ENCODE measurements at places on chromosomes 1 and 21.
A peak's percentile ranks its signal among the peaks of the same experiment; 100 is the strongest.

GRCh38 chr1:201516511-201517127 lies 9.7 kb upstream of the CSRP1 start:
- no peak for DNase-seq

- peak; percentile 35 for DNase-seq
Measured at GRCh38 chr1:15803380-15803779, 4.1 kb downstream of the UQCRHL start.

DNA sequence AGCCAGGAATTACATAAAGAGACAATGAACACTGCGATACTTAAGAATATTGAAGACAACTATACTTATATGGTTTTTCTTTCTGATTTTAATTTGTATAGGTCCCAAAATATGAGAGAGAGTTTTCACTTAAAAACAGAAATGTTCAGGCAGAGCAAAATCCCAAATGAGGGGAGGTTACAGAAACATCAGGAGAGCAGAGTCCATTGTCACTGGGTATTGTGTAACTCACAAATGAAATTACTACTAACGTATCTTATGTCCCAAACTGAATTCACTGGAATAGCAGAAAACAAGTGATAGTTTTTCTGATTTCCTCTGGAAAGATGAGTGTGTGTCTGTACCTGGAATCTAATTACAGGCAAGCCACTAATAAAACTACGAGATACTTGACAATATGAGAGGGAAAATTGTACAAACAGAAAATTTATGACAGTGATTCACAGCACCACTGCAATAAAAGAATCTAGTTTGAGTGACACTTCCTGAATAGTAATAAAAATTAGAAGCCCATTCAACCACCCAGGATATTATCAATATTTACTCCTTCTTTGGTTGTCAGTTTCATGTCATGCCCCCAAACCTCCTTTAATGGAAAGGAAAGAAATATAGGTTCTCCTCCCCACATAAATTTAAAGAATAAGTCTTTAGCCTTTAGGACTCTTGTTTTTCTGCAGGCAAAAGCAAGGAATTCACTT lies 522.6 kb downstream of the ADGRL2 start:
- no peak for DNase-seq

DNA sequence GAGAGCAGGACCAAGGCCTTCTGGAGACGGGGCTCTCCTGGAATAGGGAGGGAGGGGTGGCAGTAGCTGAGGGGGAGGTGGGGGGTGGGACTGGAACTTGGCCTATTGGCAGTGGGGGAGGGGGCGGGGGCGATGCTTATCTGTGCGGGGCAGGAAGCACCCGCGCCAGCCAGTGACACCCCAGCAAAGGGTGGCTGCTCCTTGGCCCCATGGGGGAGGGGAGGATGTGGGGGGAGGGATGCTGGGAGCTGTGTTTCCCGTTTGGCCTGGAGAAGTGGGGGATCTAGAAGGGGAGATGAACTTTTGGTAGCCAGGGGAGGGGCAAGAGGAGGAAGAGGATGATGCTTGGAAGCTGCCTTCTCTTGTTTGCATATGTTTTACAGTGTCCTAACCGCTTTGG lies 11.0 kb downstream of the ZBTB7B start:
- no peak for DNase-seq

GRCh38 chr1:41805771-41806471 lies 112.8 kb downstream of the HIVEP3 start:
- DNase-seq = peak; percentile 32

GRCh38 chr1:185556561-185556960 lies 177.6 kb upstream of the HMCN1 start:
- DNase-seq = no peak

DNA sequence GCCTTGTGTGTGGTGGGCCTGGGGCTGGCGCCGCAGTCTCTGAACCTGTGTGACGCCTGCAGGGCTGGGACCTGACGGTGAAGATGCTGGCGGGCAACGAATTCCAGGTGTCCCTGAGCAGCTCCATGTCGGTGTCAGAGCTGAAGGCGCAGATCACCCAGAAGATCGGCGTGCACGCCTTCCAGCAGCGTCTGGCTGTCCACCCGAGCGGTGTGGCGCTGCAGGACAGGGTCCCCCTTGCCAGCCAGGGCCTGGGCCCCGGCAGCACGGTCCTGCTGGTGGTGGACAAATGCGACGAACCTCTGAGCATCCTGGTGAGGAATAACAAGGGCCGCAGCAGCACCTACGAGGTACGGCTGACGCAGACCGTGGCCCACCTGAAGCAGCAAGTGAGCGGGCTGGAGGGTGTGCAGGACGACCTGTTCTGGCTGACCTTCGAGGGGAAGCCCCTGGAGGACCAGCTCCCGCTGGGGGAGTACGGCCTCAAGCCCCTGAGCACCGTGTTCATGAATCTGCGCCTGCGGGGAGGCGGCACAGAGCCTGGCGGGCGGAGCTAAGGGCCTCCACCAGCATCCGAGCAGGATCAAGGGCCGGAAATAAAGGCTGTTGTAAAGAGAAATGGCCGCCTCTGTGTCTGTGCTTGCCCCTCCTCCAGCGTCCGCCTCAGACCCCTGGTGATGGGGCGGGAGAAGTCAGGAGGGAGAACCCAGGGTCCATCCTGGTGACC lies 788 bp downstream of the ISG15 start:
- DNase-seq = peak; percentile 46

DNA sequence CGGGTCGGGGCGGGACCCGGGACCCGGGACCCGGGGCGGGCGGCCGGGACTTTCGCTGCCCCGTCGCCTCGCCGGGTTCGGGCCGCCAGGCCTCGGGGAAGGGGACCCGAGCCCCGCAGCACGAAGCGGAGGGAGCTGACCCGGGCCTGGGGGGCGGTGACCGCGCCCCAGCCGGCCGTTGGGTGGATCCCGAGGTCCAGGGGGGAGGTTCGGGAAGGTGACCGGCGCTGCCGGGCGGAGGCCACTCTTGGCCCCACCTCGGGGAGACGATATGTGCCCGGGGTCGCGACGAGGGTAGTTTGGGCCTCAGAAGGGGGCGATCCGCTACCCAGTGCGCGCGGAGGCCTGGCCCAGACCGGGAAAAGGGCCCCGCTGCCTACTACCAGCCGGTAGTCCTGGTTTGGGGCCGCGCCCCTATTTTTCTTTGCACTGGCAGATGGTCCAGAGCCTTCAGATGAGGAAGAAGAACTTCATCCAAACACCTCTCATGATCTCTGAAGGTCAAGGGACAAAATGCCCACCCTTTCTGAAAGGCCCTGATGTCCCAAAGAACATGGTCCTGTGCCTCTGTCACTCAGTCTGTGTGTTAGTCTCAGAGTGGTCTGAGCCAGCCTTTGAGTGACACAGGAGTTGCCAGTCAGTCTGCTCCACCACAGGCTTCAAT lies 766 bp downstream of the AGO4 start:
- DNase-seq = no peak

DNA sequence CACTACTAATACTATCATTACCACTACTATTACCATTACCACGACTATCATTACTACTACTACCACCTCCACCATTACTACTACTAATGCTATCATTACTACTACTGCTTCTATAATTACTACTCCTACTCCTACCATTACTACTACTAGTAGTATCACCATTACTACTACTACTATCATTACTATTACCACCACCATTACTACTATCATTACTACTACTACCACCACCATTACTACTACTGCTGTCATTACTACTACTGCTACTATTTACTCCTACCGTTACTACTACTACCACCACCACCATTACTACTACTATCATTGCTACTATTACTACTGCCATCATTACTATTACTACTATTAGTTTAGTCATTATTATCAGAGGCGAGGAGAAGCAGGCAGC lies 140.9 kb upstream of the KCNJ15 start:
- no peak for DNase-seq

DNA sequence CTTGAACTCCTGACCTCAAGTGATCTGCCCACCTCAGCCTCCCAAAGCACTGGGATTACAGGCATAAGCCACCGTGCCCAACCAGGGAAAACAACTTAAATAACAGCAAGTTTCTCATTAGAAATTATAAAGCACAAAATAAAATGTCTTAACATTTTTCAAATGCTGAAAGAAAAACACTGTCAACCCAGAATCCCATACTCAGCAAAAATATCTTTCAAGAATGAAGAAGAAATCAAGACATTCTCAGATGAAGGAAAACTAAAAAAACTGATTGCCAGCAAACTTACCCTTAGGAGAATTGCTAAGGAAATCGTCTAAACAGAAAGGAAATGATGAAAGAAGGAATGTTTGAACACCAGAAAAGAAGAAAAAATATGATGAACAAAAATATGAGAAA lies 191.1 kb upstream of the NR5A2 start:
- DNase-seq = no peak

GRCh38 chr1:25816112-25816718 lies 3.5 kb upstream of the MTFR1L start:
- DNase-seq = no peak

DNA sequence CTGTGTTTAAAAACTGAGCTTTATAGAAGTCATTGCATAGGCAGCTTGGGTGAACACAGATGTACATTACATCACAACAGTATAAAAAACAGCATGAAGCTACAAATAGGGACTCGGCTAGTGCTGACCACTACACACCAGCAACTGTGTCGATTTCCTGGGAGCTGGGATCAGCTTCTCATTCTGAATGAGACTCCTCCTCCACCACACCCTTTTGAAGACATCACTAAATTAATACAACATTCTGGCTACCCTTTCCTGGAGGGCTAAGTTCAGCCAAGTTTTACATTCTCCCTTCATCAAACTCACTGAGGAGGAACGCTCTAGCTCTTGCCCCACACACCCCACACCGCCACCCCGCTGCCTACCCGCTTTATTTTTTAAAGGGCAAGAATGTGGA lies 102.7 kb downstream of the ERG start:
- no peak for DNase-seq

DNA sequence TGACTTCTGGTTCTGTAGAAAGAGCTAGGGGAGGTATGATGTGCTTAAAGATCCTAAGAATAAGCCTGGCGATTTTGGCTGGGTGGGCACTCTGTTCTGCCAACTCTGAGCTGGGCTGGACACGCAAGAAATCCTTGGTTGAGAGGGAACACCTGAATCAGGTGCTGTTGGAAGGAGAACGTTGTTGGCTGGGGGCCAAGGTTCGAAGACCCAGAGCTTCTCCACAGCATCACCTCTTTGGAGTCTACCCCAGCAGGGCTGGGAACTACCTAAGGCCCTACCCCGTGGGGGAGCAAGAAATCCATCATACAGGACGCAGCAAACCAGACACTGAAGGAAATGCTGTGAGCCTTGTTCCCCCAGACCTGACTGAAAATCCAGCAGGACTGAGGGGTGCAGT lies 93.3 kb downstream of the PAPPA2 start:
- no peak for DNase-seq

DNA sequence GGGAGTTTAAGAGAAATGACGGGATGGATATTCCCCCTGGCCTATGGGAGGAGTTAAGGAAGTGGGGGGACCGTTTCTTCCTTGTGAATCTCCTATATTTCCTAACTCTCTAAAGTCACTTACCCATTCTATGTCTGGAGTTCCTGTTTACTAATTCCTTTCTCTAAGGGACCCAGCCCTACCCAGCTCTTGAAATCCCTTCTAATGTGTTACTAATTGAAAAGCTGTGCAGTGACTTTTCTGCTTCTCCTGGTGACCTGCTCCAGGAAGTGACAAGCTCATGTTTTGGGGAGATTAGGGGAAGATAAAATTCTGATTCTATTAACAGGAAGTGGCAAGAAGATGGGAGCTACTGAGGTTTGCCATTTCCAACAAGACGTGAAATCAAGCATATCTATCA lies 4.0 kb upstream of the SAMSN1 start:
- DNase-seq = peak; percentile 52

DNA sequence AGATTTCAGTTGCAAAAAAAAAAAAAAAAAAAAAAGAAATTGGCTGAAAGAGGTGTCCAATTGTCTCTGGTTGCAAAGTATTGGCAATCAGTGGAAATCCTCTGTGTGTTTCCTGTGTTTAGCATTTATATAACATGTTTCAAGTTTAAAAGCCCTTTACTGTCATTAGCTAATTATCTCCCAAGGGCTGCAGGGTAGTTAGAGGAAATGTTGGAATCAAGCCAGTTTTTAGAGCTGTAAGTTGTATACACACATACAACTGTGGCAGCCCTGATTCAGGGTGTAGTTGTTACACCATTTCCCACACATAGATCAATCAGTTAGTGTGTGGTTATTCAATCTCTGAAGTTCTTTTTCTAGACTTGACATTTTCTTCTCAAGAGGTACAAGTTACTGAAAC lies 8.9 kb upstream of the ZNF326 start:
- DNase-seq = no peak

DNA sequence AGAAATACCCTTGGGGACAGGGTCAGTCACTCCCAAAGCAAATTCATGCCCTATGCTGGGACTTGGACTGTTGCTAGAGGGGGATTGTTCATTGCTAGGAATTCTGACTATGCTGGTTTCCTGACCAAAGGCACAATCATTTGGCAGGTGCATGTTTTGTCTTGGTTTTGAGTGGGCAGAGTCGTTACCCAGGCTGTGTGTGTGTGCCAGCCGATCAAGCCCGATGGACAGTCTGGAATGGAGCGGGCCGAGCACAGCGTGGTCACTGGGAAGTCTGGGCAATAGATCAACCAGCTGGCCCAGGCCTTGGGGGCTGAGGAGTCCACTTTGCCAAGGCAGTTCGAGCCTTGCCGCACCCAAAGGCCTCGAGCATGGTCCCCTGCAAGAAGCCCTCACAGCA lies 60.9 kb downstream of the HTR6 start:
- no peak for DNase-seq

DNA sequence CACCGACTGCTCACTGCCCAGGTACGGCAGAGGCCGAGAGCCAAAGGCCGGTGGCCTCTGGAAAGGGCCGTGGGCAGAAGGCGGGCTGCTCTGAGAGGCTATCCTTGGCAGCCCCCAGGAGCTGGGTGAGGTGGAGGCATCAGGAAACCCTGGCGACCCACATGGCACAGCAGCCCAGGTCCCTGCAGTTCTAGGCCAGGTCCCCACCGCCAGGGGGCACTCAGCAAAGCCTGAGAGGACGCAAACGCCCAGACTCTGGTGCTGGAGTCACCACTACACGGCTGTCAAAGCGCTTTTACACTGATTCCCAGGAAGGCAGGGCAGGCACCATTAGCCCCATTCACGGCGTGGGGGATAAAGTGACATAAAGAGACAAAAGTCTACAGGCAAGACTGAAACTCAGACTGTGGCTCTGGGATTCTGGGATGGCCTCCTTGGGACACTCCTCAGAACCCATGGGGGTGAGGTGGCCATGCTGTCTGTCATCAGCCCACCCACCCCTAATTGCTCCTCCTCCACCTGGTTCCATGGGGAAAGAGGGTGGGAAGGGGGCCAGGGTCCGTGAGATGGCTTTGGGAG lies 4.9 kb downstream of the PLEKHG5 start:
- DNase-seq = peak; percentile 85

- no peak for DNase-seq
Measured at GRCh38 chr1:196649990-196650389, 1.9 kb upstream of the CFH start.

DNA sequence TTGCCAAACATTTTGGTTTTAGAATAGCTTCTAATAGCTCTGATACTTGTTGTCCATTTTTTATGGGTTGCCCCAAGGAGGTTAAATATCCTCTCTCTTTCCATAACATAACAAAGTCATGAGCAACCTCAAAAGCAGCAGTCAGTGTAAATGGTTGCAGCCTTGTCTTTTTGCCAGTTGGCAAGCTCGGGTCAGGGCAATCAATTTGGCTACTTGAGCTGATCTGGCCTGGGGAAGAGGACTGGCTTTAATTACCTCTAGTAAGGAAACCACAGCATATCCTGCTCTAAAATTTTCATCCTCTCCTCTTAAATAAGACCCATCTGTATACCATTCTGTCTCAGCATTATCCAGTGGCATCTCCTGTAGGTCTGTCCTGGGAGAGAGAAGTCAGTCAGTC lies 21.2 kb upstream of the FMO4 start:
- no peak for DNase-seq

GRCh38 chr1:154955039-154955717 lies 721 bp downstream of the PBXIP1 start:
- peak; percentile 98 for DNase-seq
